ENCODE measurements at places on chromosomes 2 and 18.
A peak's percentile ranks its signal among the peaks of the same experiment; 100 is the strongest.

GRCh38 chr18:35348001-35348400 lies 3.8 kb upstream of the ZNF24 start:
- no peak for DNase-seq
- no peak overlapping the region for H3K27ac ChIP-seq
- H3K36me3 ChIP-seq: 0 out of 2 replicates have a peak, but pooled peaks cover 3% of the 10 kb centered on the region
- H3K27me3 ChIP-seq: no peaks in the 10 kb centered on the region

DNA sequence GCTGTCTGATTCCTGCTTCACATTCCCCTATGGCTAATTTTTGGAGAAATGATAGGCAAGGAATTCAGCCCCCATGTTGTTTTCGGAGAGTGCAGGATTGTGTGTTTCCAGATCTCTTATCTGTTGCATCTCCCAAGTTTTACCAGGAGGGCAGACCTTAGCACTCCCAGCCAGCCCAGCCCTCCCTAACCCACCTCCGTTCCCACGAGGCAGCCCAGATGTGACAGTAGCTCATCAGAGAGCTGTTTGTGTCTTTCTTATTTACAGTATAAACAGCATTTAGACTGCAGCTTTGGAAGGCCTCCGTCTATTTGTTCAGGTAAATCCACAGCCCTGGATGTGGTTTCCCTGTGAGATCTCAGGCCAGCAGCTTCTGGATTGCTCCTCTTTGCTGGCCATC lies 91.6 kb downstream of the THNSL2 start:
- no peaks in the 10 kb centered on the region for H3K36me3 ChIP-seq
- H3K4me1 ChIP-seq: no peaks in the 10 kb centered on the region
- no peak overlapping the region for H3K27ac ChIP-seq
- H3K4me3 ChIP-seq: no peak overlapping the region
- H3K27me3 ChIP-seq: no peaks in the 10 kb centered on the region

- peaks cover 2% of the 10 kb centered on the region for H3K36me3 ChIP-seq
- H3K27me3 ChIP-seq: no peaks in the 10 kb centered on the region
- DNase-seq: no peak
- no peaks in the 10 kb centered on the region for H3K4me1 ChIP-seq
These were observed 1.1 kb downstream of the LMAN1 start for GRCh38 chr18:59357928-59358327.

DNA sequence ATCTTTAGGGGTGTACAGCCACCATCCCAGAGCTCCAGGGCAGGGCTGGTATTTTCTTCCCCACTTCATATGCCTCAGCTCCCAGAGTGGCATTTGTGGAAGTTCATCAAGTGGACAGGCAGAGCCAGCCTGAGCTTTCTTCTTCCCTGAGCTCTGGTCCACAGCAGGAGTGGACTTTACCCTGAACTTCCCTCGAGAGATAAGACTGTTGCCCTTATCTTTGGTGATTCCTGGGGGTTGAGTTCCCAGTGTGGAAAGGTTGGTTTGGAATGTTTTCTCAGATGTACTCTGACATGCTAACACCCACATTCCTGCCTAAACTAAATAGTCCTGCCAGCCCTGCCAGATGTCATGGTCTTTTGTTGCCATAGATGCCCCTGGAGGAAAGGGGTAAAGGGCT lies 62.0 kb upstream of the LGALSL start:
- no peaks in the 10 kb centered on the region for H3K4me1 ChIP-seq
- DNase-seq: no peak
- no peak overlapping the region for H3K4me3 ChIP-seq
- no peaks in the 10 kb centered on the region for H3K36me3 ChIP-seq

GRCh38 chr2:20351555-20352229 lies 1.0 kb upstream of the PUM2 start:
- DNase-seq: no peak
- H3K36me3 ChIP-seq: no peaks in the 10 kb centered on the region
- peak overlapping the region; percentile 40 for H3K4me3 ChIP-seq

- no peaks in the 10 kb centered on the region for H3K36me3 ChIP-seq
- DNase-seq: no peak
- H3K27me3 ChIP-seq: no peaks in the 10 kb centered on the region
- H3K4me1 ChIP-seq: no peaks in the 10 kb centered on the region
These were observed 200.1 kb downstream of the BCL11A start for GRCh38 chr2:60353406-60353800.

Measured in iPS DF 6.9 (cell line).